H54 (cell line): ENCODE measurements at places on chromosomes 13 and 19.

DNA sequence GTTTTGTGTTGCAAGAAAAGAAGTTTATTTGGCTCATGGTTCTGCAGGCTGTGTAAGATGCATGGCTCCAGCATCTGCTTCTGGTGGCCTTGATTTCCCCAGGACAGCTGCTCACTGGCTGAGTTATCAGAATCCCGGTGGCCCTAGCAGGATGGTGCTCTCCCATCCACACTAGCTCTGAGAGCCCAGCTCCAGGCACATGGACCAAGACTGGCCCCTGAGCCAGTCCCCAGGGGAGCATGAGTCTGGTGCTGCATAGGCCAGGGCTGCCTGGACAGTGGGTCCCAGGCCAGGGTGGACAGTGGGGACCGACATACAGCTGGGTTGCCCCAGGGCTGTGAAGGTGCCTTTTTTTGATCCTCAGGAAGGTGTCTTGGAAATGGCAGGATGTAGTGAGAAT, 10.4 kb downstream of the ADGRE2 start:
- no peak for DNase-seq

GRCh38 chr19:12527034-12527836, 24.0 kb downstream of the ZNF564 start:
- DNase-seq: no peak

GRCh38 chr13:78589206-78589605, 14.1 kb downstream of the POU4F1 start:
- no peak for DNase-seq

GRCh38 chr13:38819053-38819452, 132.2 kb downstream of the FREM2 start:
- DNase-seq: no peak

DNA sequence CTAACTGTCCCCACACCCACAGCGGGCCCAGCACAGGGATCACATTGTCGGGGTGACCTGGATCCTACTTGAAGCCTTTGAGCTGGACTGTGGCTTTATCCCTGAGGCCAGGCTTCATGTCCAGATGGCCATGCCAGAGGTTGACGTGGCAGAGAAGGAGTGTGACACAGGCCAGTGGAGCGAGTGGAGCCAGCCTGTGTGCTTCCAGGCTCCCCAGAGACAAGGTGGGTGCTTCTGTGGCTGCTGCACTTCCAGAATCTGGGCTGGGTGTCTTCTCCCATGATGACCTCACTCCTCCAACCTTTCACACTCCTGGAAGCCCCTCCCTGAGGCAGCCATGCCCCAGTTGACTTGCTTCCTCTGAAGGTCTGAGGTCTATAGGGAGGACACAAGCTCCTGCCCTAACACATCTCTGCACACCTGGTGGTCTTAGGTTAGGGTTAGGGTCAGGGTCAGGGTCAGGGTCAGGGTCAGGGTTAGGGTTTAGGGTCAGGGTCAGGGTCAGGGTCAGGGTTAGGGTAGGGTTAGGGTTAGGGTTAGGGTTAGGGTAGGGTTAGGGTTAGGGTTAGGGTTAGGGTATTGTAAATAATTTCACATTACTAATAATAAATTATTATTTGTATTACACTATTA, 13.1 kb upstream of the MZF1 start:
- no peak for DNase-seq

DNA sequence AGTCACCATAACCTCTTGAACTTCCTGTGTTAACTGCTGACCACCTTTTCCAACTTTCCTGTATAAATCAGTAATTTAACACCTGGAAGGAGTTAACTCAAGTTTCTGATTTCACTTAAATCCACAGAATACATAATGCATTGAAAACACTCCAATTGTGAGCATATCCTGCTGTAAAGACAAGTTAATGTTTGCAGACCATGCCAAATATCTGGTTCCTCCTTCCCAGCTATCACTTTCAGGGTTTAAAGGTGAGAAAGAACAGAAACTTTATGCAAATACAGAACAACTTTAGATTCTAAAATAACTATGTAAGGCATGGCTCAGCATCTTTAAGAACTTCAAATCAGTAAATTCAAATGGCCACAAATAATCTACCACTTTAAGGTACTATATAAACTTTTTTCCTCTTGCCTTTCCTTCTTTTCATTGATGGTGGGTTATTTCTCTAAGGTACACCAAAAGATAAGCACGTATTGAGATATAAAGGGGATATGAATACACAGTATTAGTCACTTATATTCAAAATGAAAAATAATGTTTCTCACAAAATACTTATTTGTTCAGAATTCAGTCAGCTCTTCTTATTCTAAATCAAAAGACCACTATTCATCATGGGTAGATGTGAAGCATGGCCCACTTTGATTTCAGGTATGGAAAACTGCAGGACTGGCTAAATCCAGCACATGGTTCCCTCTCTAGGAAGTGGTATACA, 6.6 kb upstream of the TPTE2 start:
- DNase-seq: no peak

GRCh38 chr13:26054896-26055295, 3.1 kb upstream of the SHISA2 start:
- DNase-seq: no peak

DNA sequence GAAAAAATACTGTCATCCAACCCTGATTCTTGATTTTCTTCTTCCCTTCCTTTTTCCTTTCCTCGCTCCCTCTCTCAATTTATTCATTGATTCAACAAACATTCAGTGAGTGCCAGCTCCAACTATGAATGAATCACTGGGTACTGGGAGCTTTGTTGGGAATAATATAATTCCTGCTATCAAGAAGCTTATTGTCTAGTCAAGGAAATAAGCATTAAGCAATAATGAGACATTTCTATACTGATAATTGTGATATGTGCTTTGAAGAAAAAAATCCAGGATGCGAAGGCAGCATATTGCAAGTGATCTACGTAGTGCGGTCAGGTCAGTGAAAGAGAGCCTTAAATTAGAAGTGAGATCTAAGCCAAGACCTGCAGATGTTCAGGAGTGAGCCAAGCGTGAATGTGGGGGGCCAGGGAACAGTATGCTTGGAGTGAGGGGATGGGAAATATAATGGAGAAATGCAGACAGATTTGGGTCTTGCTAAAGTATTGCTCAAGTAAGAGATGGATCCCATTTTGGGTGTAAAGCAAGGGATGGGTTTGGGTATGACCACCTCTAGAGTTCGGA, 253.5 kb downstream of the LHFPL6 start:
- no peak for DNase-seq

GRCh38 chr13:65149687-65150086, 2080.4 kb downstream of the PCDH9 start:
- no peak for DNase-seq

DNA sequence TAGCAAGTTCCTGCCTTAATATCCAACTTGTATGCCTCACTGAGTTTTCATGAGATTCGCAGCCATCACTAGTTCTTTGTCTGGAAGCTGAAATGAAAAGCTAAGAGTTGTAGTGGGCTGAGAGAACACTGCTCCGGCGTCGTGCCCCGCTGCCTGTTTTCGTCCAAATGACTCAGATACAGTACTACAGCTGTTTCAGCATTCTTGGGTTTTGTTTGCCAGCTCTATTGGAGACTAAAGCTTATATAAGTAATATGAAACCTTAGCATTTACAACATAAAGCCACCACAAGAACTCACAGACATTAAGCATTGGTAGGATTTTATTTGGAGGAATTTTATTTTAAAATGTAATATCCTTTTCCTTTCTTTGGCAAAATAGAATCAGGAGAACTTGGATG, 299.7 kb downstream of the DLEU7 start:
- DNase-seq: no peak

GRCh38 chr13:24128112-24128511, 32.4 kb upstream of the SPATA13 start:
- DNase-seq: no peak

GRCh38 chr19:28691683-28692082, 521.3 kb downstream of the UQCRFS1 start:
- no peak for DNase-seq
